ENCODE measurements at places on chromosomes 2 and 18. TPM values are rescaled to one million over a fixed set of nuclear protein-coding genes. Genes with fewer than 3 reads are reported as not detected.

- no peak for DNase-seq
Observed at GRCh38 chr2:200922439-200922838, 33.3 kb downstream of the NIF3L1 start.

The CYTIP gene
- total RNA-seq: 16.0 TPM

GRCh38 chr2:168684921-168685599, 117.4 kb upstream of the NOSTRIN start:
- DNase-seq: no peak

DNA sequence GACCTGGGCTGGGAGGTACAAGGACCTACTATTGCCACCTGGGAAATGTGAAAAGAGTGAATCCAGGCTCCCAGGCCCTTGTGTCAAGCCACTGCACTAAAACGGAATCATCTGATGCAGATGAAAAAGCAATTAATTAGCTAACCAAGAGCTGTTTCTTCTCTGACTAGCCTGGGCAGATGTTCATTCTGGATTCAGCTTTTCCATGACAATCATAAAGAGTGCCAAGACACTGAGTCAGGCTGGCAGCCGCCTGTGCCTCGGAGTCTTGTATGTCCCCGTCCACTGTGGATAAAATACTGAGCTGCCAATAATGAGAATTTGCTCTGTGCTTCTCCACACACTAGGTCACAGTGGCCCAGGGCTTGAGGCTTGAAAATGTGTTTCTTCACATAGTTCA, 21.7 kb upstream of the LCLAT1 start:
- no peak for DNase-seq

All from mesenteric fat pad (tissue), 1 donor.